ENCODE measurements at places on chromosomes 4 and X. TPM values are rescaled to one million over a fixed set of nuclear protein-coding genes. Genes with fewer than 3 reads are reported as not detected.

DCHS2 gene
- total RNA-seq = 18.3 TPM

TLR2 gene
- total RNA-seq = 4.7 TPM

TLL1 gene
- 2.6 TPM for total RNA-seq

SPANXN3 gene
- total RNA-seq = not detected

SRPX2 gene
- total RNA-seq = 13.0 TPM

TMEM35A gene
- 1.6 TPM for total RNA-seq

GALNTL6 gene
- total RNA-seq = 2.1 TPM

KLKB1 gene
- 0.52 TPM for total RNA-seq

UGT2A2 gene
- not detected for total RNA-seq

G6PD gene
- total RNA-seq = 10.4 TPM

RPL9 gene
- 5,741 TPM for total RNA-seq

TSPAN6 gene
- total RNA-seq = 36.0 TPM

FRG1 gene
- total RNA-seq = 13.6 TPM

SMR3B gene
- not detected for total RNA-seq

NXF2B gene
- total RNA-seq = not detected

PDGFRA gene
- 118 TPM for total RNA-seq

MAGEB1 gene
- not detected for total RNA-seq

CLNK gene
- total RNA-seq = not detected

NXF2 gene
- total RNA-seq = not detected

DRP2 gene
- 1.0 TPM for total RNA-seq

ADGRL3 gene
- total RNA-seq = 59.0 TPM

HAUS3 gene
- total RNA-seq = 6.8 TPM

NUP62CL gene
- 1.6 TPM for total RNA-seq

TCP11X2 gene
- total RNA-seq = not detected

MAGEA12 gene
- total RNA-seq = not detected

ZGRF1 gene
- 13.0 TPM for total RNA-seq

RAB33A gene
- total RNA-seq = 1.6 TPM

RAB39B gene
- total RNA-seq = under 0.01 TPM

GAGE12E gene
- total RNA-seq = not detected

CDKL2 gene
- not detected for total RNA-seq

DDIT4L gene
- 61.6 TPM for total RNA-seq

FGF2 gene
- 8.4 TPM for total RNA-seq

SEL1L3 gene
- total RNA-seq = 18.3 TPM
